ENCODE measurements at places on chromosomes 3 and 15.

DNA sequence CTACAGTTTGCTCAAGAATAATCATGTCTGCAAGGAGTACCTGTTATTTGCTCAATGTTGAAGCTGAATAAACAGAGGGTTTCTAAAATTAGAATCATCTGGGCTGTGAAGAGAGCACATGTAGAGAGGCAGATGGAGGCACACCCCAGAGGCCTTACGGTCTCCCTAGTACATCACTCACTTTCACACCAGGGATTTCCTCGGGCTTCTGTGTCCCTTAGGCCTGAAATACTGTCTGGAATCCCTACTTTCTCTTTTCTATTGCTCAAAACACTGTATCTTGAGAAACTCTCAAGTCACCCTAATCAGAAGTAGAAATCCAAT, 473.7 kb upstream of the ROBO2 start:
- no peak for DNase-seq

DNA sequence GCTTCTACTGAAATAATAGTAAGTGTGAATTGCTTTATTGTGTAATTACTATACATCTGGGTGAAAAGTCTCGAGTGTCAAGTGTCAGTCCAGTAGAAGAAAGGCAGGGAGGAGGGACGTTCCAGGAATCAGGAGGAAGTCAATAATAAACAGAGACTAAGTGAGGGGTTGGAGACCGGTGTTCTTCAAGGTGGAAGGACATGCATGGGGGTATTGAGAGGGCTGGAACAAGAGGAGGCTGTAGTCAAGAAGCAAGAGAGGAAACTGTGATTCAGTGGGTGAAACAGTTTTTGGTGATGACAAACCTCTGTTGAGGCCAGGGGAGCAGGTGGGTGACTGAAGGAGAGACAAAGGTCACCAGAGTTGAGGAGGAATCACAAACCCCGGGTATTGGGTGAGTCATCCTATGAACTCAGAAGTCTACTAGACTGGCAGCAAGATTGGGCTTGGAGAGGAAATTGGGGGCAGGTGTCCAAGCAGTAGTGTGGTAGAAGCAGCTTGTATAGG, 11.6 kb upstream of the SCAMP5 start:
- peak; percentile 55 for DNase-seq

- DNase-seq = no peak
Measured at GRCh38 chr3:30672959-30673358, 66.6 kb downstream of the TGFBR2 start.

DNA sequence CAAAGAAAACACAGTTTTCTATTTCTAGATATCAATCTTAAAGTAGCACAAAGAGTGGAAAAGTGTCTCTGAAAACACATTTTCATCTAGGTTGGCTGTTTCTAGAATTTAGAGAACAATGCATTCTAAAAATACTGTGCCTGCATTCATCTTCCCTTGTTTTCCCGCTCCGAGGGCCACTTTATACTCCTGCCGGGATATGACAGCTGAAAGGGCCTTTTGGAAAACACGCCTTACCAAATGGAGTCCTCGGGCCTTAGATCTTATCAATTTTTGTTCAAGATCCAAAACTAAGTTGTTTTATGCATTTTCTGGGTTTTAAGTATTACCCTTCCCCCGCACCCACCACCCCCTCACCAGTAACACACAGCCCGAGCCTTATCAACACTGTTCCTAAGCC, 47.9 kb upstream of the ARHGEF3 start:
- DNase-seq = no peak

DNA sequence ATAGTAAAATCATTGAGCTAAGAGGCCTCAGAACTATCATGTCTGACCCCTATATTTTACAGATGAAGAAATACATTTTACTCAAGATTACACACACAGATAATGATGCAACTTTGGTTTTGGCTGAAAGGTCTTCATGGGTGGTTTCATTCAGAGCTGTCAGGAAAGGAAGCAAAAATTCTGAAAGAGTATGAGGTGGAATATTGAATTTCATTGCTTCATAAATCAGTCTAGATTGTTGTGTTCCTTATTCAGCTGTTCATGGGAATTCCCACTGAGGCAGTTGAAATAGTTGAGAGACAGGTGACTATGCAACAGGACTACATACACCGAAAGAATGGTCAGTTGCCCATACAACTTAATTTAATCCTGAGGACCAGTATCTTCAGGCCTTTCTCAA, 39.4 kb downstream of the CD200 start:
- no peak for DNase-seq

GRCh38 chr3:170806676-170807075, 63.3 kb downstream of the RPL22L1 start:
- DNase-seq = no peak

DNA sequence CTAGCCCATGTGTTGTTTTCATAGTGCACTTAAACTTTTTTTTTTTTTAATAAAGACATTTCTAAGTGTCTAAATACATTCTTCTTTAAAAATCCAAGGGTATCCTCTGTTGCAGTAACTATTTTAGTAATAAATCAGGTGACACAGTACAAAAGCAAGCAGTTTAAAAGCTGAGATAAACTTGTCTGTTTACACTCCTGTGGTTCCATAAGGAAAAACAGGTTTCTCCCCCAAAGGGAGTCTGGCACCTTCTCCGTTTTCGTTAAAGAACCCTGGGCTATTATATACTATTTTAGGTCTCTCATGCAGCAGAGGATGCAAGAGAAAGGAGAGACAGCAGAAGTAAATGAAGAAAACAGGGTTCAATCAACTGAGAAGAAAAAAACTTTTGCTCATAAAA, 43.2 kb upstream of the TMEM45A start:
- no peak for DNase-seq

All from RWPE1 (cell line).